ENCODE measurements at places on chromosomes 6 and 20. TPM values are rescaled to one million over a fixed set of nuclear protein-coding genes. Genes with fewer than 3 reads are reported as not detected.

GRCh38 chr6:37074053-37074827 lies 68.8 kb downstream of the FGD2 start:
- DNase-seq = peak; percentile 28

- DNase-seq = no peak
These were observed 218.6 kb upstream of the UFL1 start for GRCh38 chr6:96302991-96303390.

- no peak for DNase-seq
These were observed 123.0 kb downstream of the SASH1 start for GRCh38 chr6:148465670-148466069.

DNA sequence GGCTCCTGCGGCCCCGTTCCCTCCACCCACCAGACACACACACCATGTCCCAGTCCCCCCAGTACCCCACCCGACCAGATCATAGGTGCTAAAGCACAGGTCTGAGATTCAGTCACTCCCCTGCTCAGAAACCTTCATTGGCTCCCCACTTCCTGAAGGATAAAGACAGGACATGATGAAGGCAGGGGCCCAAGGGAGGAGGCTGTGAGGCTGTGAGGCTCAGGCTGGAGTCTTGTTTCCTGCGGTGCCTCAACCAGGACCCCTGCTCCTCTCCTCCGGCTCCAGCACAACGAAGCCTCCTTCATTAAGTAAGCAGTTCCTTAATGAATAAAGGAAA lies 81.1 kb downstream of the NCR2 start:
- no peak for DNase-seq

RCAN2 gene
- total RNA-seq = 2.0 TPM
